ENCODE measurements at places on chromosomes 7 and 10. TPM values are rescaled to one million over a fixed set of nuclear protein-coding genes. Genes with fewer than 3 reads are reported as not detected.

Gene LRRTM3
- 0.77 TPM for total RNA-seq

Gene TDRD1
- total RNA-seq = not detected

Gene TAS2R4
- 2.6 TPM for total RNA-seq

Gene KLLN
- 0.53 TPM for total RNA-seq

Gene CALML3
- not detected for total RNA-seq

Gene LIPF
- total RNA-seq = 1.1 TPM

Gene STEAP1B
- total RNA-seq = not detected

Gene SEC31B
- 2.3 TPM for total RNA-seq

DNA sequence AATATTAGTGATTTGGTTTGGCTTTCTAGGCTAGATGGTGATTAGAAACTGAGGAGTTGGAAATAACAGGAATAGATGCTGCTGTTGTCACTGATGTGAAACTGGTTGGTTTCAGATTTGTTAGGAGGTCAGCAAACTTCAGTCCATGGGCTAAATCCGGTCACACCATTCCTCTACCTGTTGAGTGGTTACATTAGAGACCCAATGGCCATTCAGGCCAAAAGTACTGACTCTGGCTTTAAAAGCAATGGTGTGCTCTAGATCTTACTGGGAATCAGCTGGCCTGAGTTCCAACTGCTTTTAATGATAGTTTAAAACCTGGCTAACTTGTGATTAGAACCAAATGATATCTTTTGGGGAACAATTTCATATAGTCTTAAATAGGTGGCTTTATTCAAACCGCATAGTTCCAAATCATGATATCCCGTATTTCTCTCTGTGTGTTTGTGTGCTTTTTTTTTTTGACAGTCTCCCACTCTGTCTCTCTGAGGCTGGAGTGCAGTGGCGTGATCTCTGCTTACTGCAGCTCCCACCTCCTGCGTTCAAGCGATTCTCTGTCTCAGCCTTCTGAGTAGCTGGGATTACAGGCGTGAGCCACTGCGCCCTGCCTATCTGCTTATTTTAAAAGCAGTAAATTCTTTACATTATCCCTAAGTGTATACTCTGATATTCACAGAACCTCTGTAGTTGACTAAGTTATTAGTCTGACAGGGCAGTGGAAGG, 7.8 kb upstream of the PBLD start:
- no peak for DNase-seq

DNA sequence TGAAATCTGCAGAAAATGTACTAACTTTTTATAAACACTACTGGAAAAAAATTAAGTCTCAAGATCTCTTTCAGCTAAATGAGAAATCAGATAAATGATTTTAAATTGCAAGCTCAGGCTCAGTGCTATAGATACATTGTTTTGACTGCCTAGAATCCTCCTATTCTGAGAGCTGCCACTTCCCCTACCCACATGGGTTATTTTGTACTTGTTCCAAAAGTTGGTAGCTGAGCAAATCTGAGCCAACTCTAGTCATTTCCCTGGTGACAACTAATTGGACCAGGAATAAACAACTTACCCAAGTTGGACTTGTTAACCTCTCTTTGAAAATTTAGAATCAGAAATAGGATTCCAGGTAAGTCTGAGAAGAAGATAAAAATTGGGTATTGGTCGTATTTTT, 202.1 kb downstream of the MBL2 start:
- DNase-seq = no peak

- peak; percentile 59 for DNase-seq
Observed at GRCh38 chr7:98240961-98241673, 10.9 kb downstream of the TECPR1 start.

DNA sequence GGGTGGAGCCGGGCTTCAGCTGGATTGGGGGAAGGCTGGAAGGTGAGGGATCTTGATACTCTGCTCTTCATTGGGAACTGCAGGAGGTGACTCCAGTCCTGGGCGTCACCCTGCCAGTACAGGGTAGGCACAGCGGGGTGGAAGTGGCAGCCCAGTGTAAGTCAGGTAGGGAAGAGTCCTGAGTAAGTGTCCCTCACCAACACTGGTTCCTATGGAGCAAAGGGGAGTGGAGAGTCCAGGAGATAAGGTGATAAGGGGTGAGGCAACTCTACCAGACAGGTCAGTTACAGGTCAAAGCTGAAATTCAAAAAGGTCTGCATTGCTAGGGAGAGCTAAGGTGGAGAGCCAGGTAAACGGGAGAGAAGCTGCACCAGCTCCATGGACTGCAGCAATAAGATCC, 145.6 kb upstream of the NFE2L3 start:
- DNase-seq = peak; percentile 32

- peak; percentile 28 for DNase-seq
Observed at GRCh38 chr7:134470864-134471263, 12.0 kb upstream of the AKR1B1 start.

DNA sequence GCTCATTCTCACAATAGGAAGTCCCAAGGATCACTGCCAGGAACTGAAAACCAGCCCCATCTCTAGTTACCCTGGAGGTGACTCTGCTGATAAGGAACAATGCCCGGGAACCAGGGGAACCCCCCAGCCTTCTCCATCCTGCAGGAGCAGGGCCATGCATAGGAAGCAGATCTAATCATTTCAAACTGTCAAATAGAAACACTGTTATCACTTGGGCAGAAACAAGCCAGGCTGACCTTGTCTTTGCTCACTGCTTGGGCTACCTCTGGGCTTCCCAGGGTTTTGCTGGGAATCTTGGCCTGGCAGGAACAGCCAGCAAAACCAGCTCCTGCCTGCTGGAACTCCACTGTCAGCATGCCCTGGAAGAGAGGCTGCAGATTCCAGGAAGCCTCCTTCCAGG, 114.1 kb downstream of the RNF216 start:
- no peak for DNase-seq

GRCh38 chr7:108003599-108003935, 606 bp upstream of the LAMB1 start:
- DNase-seq = no peak

GRCh38 chr10:61906562-61906901, 5.0 kb downstream of the ARID5B start:
- DNase-seq = no peak

DNA sequence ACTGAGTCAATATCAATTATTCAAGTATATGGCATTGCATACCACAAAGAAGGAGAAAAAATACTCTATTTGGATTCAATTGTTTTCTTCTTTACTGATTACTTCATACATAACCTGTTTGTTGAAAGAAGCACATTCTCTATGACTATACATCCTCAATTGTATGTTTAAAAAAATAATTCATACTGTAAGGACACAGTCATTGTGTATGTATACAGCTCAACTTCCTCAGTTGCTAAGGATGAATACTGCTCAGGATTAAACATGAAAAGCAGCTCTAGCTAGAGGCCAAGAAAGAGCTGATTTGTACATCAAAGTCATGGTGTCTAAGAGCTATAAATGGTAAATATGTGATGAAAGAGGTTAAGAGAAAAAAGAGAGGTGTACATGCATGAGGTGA, 15.8 kb upstream of the BPGM start:
- no peak for DNase-seq

GRCh38 chr10:47253030-47253637, 46.9 kb upstream of the GDF10 start:
- no peak for DNase-seq

GRCh38 chr10:59880971-59881510, 25.3 kb downstream of the CCDC6 start:
- DNase-seq = no peak

- no peak for DNase-seq
Observed at GRCh38 chr7:15989194-15989593, 302.7 kb upstream of the MEOX2 start.

- DNase-seq = peak; percentile 71
Observed at GRCh38 chr7:1693991-1694524, 24.0 kb downstream of the ELFN1 start.

DNA sequence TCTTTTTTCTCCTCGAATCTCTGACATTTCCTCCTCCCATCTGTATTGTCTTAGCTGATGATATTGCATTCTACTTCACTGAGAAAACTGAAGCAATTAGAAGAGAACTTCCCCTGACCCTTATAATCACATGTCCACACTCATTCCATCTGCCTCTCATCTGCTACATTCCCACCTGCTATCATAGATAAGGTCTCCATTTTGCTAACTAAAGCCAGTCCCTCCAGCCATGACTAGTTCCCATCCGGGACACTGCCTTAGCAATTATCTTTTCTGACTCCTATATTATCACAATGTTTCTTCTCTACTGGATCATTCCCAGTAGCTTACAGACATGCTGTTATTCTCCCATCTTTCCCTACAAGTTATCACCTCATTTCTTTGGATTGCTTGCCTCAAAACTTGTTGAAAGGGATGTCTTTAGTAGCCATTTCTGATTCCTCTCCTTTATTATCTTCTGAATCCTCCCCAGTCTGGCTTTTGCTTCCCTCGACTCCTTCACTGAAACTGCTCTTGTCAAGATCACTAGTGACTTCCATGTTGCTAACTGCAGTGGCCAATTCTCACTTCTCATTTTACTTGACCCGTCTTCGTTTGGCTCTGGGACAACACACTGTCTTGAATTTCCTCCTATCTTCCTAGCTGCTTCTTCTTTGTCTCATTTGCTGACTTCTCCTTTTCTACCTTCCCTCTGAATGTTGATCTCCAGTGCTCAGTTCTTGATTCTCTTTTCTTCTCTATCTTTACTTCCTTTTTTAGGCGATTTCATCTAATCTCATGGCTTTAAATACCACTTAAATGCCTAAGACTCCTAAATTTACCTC, 35.9 kb downstream of the FZD1 start:
- DNase-seq = no peak

DNA sequence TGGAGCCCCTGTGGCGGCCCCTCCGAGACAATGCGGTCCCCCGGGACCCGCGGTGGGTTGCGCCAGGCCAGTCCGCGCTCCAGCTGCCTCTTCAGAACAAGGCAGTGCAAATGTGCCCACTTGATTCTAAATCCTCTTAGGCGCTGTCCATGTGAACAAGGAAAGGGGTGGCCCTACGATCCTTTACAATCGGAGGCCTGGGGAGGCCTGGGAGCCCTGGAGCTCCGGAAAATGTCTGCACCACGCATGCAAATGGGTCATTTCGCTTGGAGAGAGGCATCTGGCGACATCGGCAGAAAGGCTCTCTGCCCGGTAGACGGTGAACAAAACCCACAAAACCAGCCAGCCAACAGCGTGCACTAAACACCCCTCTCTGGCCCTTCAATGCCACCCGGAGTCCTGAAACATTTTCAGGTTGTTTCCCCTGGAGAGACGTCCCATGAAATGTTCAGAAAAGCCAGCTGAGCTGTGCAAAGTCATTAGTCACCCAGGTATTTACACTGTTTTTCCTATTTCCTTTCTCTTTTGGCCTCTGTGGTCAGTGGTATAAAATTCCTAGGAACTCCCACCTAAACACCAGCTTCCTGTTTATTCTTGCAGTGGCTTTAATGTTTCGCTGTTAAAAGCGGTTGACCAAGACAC, 102.8 kb upstream of the ZNF438 start:
- DNase-seq = peak; percentile 39

DNA sequence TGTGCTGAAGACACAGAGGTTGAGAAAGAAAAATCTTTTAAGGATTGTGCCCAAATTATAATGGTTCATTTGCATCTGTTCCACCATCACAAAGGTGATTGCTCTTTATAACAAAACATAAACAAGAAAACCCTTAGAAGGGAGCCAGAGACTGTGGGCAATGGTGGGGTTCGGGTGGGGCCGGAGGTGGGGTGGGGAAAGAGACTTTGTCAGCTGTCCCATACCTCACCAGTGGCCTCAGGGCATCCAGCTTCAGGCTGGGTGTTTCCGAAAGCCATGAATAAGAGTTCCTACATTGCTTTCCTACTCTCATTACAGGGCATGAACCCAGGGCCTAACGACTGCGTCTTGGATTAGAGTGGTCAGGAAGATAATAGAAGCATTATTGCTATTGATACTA, 227.9 kb downstream of the PHTF2 start:
- no peak for DNase-seq
